ENCODE measurements at places on chromosomes 16 and 17.

DNA sequence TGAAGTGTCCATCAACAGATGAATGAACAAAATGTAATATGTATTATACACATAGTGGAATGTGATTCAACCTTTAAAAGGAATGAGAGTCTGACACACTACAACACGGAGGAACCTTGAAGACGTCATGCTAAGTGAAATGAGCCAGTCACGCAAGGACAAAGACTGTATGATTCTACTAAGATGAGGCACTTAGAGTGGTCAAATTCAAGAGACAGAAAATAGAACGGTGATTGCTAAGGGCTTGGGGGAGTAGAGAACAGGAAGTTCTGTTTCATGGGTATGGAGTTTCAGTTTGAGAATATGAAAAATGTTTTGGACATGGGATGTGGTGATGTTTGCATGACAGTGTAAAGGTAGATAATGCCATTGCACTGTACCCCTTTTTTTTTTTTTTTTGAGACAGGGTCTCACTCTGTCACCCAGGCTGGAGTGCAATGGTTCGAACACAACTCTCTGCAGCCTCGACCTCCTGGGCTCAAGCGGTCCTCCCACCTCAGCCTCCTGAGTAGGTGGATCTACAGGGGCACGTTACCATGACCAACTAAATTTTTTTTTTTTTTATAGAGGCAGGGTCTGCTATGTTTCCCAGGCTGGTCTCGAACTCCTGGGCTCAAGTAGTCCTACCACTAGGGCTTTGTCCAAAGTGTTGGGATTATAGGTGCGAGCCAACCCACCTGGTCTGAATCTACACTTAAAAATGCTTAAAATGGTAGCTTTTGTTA, 2.9 kb upstream of the CCDC102A start:
- DNase-seq: no peak

- DNase-seq: no peak
Observed at GRCh38 chr16:49021136-49021535, 260.5 kb downstream of the CBLN1 start.

- DNase-seq: no peak
Observed at GRCh38 chr16:1426734-1427471, 4.0 kb upstream of the PERCC1 start.

DNA sequence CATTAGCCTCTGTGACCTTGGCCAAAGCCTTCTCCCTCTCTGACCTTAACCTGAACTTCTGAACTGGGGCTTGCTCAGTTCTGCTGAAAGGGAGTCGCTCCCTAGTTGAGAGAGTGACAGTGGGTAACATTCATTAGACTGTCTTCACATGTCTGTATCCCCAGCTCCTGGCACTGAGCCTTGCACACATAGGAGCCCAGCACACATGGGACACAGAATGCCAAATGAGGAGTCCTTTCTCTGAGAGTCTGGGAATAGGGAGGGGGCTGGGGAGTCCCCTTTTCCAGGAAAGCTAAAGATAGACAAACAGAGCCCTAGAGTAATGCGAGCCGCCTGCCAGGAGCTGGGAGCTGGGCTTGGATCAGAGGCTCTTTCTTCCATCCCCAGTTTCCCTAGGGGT, 2.5 kb downstream of the TAC4 start:
- DNase-seq: no peak

Data from upper lobe of right lung (tissue), 1 donor.